ENCODE measurements at places on chromosomes 6 and 20.

- DNase-seq = no peak
Observed at GRCh38 chr20:18252597-18253451, 35.5 kb upstream of the ZNF133 start.

- DNase-seq = no peak
Observed at GRCh38 chr6:146315381-146316174, 228.1 kb upstream of the RAB32 start.

DNA sequence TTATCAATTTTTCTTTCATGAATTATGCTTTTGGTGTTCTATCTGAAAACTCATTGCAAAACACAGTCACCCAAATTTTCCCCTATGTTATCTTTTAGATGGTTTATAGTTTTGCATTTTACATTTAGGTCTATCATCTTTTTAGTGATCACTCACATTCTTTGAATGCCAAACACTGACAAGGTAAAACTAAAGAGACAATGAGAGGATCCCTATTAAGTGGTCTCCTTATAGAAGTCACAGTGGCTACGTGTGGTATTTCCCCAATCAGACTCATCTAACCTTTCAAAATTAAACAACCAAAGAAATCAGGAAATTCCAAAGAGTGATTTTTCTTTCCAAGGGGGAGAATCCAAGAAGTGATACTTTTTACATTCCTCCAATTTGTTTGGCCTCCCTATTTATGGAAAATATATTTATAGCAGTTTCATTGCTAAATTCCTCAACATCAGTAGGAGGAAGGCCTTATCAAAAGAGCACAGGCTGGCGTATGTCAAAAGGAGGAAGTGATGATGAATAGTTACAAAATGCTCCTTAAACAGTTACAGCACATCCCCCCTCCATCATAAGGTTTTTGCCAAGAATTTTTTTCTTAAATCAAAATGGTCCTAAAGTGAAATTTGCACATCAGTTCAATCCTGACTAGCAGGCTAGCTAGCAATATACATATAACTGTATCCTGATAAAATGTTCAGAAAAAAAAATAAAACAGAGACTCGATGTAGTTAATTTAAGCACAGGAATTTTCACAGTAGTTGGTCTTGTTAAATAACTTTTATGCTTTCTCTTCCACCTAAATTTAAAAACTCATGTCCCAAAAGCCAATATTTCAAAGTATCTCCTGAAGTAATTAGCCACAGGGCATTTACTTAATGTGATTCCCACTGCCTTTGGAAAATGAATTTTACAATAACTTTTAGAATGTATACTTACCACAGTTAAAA is 76.2 kb upstream of the IPCEF1 start:
- no peak for DNase-seq

GRCh38 chr20:50395251-50395729 is 114.9 kb upstream of the PTPN1 start:
- DNase-seq = no peak

GRCh38 chr20:63322933-63323273 is 29.9 kb downstream of the COL20A1 start:
- DNase-seq = no peak

- no peak for DNase-seq
Observed at GRCh38 chr6:36308514-36308913, 28.2 kb downstream of the BNIP5 start.

GRCh38 chr6:43444036-43444435 is 11.3 kb downstream of the DLK2 start:
- DNase-seq = no peak

GRCh38 chr6:47057830-47058540 is 15.9 kb upstream of the ADGRF1 start:
- DNase-seq = no peak

DNA sequence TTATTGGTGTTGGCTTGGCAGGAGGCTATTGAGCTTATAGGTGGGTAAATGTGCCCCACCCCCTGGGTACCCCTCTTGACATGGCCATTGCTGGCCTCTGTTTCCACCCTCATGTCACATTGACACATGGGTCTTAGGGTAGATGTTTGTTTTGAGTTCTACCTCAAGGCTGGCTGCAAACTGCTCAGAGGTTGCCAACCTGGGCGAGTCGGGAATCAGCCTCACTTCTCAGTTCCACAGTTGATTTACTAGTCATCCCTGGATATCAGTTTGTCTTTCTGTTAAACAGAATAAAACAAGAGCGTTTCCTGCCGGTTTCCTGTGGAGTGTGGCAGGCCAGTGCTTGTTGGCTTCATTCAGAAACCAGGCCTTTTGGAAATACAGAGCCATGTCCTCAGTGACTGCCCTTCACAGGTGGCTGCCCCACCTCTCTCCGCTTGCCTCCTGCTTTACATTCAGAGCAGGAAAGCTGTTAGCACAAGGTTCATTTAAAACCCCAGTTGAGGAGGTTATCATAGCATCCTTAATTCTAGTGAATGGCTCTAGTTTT is 105.6 kb downstream of the TCP11 start:
- no peak for DNase-seq

GRCh38 chr6:24107294-24107693 is 18.7 kb upstream of the NRSN1 start:
- DNase-seq = no peak

- no peak for DNase-seq
Observed at GRCh38 chr6:82364087-82365015, 734 bp downstream of the TPBG start.

DNA sequence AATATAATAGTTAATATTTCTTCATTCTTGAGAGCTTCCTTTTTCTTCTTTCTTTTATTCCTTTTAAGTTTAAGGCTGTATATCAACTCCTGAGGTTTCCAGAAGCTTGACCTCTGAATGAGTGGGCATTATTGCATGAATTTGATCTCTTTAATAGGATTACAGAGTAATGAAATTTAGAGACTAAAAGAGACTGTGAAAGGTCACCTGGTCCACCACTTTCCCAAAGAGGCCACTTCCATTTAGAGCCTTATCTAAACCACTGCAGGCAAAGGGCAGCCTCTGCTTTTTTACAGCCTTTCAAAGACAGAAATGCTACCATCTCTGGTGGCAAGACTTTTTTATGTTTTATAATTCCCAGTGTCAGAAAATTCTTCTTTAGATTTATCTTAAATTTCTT is 215.3 kb upstream of the HS3ST5 start:
- DNase-seq = no peak

DNA sequence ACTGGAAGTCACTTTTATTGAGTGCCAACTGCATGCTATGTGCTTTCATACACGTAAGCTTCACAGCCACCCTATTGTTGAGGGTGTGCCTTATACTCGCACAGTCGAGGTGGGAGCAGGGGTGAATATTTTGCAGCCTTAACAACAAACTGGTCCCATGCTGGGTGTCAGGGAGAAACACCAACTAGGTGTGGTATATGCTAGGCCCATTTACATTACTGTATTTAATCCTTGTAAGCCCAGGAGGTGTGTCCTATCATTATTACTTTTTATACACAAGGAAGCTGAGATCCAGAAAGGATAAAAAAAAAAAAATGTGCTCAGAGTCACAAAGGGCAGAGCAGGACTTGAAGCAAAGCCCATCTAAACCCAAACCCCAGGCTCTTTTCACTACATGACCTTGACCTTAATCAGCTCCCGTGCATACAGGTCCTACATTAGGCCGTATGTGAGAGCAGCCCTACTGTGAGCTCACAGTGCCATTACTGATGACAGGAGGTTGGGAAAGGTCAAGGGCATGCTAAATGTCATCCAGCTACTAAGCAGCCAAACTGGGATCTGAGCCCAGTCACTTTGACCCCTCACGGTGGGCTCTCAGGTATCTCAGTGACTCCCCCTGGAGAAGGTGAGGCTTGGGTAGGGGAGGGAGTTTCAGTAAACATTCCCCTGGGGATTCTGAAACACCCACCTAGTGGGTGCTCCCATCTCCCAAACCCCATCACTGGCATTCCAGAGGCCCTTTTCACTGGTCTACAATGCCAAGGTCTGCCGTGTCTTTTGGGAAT is 61.7 kb downstream of the BFSP1 start:
- DNase-seq = no peak

GRCh38 chr6:40965046-40965445 is 74.0 kb downstream of the UNC5CL start:
- DNase-seq = no peak

DNA sequence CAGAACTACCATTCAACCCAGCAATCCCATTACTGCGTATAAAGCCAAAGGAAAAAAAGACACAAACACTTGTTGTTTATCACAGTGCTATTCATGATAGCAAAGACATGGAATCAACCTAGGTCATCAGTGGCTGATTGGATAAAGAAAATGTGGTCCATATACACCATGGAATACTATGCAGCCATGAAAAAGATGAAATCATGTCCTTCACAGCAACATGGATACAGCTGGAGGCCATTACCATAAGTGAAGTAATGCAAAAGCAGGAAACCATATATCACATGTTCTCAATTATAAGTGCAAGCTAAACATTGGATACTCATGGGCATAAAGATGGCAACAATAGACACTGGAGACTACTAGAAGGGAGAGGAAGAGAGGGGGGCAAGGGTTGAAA is 299.6 kb downstream of the ADGRG6 start:
- no peak for DNase-seq

- DNase-seq = no peak
Observed at GRCh38 chr20:55656231-55656775, 349.0 kb downstream of the CBLN4 start.

GRCh38 chr6:144725736-144726522 is 440.8 kb downstream of the UTRN start:
- no peak for DNase-seq

GRCh38 chr20:10076126-10077080 is 41.6 kb downstream of the ANKEF1 start:
- no peak for DNase-seq
